ENCODE measurements at places on chromosomes 11 and 22.

DNA sequence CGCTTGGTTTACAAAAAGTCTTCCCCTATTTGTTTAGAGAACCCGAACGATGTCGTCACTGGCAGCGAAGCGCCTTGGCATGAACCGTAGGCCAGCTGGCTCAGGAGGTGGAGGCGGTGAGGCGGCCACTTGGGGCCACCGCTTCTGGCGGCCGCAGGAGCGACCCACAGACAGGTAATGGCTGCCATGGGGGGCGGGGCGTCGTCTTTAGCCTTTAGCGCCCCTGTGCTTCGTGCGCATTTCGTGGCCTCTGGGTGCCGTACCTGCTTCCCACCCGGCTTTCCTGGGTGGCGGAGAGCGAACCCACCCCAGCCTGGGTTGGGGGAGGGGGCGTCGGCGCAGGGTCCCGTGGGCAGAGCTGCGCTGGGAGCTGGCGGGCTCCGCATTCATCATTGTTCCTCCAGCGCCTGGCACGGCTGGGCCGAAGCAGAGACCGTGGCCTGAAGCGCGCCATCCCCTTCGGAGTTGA lies 469 bp upstream of the OSBP2 start:
- peak; percentile 40 for DNase-seq

- no peak for DNase-seq
Measured at GRCh38 chr11:72743321-72744221, 8.6 kb downstream of the ARAP1 start.

DNA sequence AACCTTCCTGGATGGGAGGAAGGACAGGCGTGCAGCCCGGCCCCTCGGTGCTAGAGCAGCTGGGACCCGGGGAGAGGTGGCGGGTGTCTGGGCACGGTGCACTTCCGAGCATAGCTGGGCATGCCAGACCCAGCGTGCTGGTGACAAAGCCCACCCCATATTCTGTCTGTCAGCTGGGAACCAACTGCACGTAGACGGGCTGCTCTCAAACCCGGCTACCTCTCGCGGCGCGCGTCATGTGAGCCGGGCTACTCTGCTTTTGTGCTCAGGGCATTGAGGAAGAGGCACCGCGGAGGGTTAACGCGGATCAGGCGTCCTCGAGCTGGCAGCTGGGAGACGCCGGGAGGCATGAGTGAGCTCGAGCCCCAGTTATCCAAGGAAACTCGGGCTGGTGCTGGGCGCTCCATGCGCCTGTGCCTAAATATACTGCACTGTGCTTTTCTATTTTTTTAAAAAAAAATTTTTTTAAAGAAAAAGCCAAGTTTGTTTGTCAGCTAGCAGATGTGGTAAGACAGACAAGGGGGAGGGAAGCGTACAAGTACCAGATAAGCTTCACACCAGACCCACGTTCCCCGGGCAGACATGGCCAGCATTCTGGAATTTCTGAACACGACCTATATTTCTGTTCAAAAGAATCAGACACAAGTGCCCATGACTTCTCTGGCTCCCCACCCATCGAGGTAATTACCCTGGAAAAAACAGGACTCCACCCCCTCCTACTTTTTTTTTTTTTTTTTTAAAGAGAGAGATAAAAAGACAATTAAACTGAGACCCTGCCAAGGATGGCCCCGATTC lies 425.6 kb downstream of the SHANK2 start:
- peak; percentile 32 for DNase-seq

GRCh38 chr11:104332110-104332509 lies 168.2 kb upstream of the PDGFD start:
- DNase-seq = no peak

DNA sequence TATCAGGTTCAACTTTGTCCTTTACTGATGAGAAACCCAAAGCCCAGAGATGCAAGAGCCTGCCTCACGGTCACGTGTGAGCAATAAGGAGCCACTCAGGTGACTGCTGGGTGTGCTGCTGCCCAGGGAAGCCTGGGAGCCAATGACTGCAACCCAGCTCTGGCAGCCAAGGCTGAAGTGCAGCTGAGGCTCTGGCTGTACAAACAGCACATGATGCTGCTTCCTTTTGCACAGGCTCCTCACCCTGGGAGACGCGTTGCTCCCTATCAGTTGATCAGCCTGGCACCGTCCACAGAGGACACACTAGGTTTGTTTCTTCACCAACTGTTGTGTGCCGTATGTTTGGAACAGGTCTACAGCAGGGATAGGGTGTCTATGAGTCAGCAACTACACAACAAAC lies 168.7 kb downstream of the EFCAB6 start:
- DNase-seq = no peak

GRCh38 chr11:116397602-116398084 lies 375.1 kb downstream of the BUD13 start:
- DNase-seq = no peak

DNA sequence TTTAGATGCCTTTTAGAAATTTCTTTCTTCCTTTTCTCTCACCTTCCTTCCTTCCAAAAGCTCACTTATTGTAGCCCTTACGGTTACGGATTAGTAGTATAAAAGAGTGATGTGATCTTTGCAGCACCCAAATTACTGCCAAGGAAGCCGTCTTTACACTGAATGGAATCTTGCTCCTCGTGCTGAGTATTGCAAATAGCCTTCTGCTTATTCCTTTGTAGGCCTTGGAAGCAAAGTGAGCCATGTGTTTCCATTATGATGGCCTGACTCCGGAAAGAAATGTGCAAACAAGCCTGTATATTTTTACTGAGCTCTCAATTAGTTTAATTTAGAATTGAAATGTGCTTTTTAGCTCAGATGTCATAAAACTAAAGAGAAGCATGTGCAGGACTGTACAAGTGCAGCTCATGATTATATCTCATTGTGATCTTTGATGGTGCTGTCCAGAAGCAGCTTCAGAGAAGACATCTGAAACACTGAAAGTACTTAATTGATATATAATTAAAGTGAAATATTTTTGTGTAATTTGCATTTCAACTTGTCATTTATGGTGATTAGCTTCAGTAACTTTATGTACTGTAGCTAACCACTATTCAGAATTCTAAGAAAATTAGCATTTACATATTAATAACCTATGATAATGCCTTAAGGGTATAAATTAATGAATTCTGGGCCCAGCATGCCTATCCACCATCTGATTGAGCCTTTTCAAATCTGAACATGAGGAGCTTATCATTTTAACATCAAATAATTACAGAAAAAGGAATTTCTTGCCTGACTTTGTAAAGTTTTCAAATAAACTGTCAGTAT lies 129.3 kb downstream of the GRIA4 start:
- no peak for DNase-seq

GRCh38 chr11:18804199-18804999 lies 12.8 kb upstream of the PTPN5 start:
- DNase-seq = no peak

DNA sequence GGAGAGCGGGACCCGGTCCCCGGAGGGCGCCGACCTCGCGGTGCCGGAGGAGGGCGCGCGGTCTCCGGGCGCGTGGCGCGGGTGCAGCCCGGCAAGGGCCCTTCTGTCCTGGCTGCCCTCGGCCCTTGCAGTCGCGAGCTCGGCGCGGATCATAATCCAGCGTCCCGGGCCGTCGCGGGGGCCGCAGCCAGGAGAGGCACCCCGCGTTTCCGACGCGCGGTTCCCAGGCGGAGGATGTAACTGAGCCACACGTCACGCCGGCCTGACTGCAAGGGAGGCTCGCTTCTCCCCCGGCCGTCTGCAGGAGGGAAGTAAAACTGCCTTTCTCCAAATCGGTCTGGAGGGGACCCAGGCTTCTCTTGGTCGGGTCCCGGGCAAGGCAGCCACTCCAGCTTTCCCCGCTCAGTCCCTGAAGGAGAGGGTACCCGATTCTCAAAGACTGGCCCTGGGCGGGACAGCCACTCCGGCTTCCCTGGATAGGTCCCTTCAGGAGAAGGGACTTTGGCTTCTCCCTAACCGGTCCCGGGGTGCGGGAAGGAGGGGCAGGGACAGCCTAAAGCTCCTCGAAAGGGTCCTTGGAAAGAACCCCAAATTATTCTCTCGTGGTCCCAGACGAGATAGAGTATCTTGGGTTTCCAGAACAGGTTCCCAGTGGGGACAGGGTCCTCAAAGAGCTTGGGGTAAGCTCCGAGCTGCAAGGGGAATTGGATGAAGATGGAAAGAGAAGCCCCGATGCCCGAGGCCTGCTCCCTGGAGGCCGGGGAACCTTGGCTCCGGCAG lies 836 bp downstream of the SPON1 start:
- peak; percentile 70 for DNase-seq

DNA sequence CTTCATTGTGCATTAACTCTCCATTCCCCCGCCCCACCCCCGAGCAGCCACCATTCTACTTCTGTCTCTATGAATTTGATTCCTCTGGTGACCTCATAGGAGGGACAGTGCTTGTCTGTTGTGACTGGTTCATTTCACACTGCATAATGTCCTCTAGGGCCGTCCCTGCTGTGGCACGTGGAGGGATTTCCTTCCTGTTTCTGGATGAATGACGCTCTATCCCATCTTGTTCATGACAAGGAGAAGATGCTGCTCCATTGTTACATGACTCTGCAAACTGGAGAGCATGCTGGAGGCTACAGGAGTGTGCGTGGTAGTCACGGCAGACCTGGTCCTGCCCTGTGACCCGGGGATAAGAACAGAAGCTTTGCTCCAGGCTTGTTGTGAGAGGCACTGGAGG lies 61.3 kb downstream of the RTL6 start:
- no peak for DNase-seq

DNA sequence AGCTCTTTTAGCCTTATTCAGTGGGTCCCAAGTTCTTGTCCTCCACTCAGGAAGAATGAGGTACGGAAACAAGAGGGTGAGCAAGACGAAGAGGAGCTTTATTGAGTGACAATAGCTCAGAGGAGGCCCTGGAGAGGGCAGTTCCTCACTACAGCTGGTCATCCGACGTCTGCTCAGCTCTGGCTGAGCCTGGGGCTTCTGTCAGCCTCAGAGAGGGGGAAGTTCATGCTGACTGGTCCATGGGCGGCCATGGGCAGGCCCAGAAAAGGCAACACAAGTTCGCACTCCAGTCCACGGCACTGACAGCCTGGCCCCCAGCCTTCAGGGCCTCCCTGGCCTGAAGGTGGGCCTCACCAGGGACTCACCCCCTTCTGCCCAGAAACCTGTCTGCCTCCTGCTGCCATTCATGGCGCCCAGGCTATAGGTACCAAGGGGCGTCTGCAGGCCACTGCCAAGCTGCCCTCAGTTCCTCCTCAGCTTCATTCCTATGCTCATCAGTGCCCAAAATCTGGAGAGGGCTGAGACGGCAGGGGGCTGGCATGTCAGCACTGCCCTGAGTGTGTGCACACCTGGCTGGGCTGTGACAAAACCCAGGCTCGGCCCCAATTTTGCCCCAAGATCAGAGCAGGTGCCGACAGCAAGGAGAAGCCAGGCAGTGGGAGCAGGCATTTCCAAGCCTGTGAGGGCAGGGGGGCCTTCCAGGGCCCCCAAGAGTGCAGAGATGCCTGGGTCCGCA lies 21.7 kb upstream of the KIAA0930 start:
- no peak for DNase-seq

- DNase-seq = no peak
Measured at GRCh38 chr11:1654388-1655167, 25.0 kb downstream of the KRTAP5-5 start.

DNA sequence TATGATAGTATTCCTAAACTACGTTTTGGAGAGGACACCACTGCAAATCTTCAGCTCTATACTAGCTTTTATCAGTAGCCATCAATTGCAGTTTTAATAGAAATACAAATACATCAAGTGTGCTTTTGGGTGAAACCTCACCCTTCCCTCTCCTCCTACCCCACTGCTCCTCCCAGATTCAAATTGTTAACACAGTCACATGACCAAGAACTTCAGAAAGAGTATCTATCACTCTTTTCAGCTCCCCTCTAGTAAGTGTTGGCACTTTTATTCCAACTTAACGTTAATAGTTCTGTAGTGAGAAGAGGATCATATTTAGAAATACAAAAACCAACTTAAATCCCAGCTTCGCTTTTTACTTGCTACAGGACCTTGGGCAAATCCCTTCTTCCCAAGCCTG lies 17.0 kb downstream of the RRAS2 start:
- DNase-seq = no peak

GRCh38 chr11:112481893-112482292 lies 221.2 kb upstream of the PLET1 start:
- no peak for DNase-seq

GRCh38 chr11:116851626-116852025 lies 14.2 kb upstream of the APOA1 start:
- no peak for DNase-seq

- DNase-seq = peak; percentile 34
Measured at GRCh38 chr11:16356057-16356760, at the start of gene SOX6. Gene SOX6 (minus strand): TSS chr11:16356546. CDS start chr11:16341248, 15,298 bp downstream.

DNA sequence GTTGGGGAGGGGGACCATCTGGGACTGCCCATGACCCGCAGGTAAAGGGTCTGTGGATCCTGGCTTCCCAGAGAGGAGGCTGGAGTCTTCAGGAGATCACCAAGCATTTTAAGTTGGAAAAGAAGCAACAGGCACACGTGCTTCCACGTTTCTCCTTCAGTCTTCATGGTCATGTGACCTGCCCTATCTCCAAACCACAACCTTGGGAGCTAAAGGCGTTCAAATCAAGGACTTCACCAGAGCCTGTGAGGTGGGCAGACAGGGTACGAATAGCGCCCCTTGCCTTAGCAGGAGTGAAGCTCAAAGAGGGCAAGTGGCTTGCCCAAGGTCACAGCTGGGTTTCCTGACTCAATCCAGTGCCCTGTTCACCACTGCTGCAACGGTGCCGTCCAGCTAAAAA lies 6.7 kb downstream of the TMEM184B start:
- no peak for DNase-seq
